OCI-M1 (cell line): ENCODE measurements at places on chromosomes 12 and 14.

DNA sequence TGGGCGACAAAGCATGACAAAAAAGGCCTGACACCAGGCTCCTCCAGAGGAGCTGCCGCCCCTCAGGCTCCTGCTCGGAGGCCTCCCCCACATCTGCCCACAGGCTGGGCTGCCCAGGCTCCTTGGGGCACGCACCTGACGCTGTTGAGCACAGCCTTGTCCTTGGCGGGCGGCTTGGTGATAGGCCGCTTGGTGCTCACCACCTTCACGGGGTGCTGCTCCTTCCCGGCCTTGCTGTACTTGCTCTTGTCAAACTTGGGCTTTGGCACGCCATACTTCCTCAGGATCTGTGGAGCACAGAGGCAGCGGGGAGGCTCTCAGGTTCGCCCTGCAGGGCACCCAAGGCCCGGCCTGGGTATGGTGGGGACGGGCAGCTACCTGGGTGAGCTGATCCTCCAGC lies 53.4 kb downstream of the TRAFD1 start:
- no peak for DNase-seq

- DNase-seq: no peak
Observed at GRCh38 chr12:123379391-123379790, 4.5 kb upstream of the KMT5A start.

- peak; percentile 83 for DNase-seq
Observed at GRCh38 chr12:9940375-9940774, 8.2 kb upstream of the CLEC2A start.

GRCh38 chr14:106417224-106418049 lies 891.1 kb downstream of the TMEM121 start:
- peak; percentile 70 for DNase-seq

DNA sequence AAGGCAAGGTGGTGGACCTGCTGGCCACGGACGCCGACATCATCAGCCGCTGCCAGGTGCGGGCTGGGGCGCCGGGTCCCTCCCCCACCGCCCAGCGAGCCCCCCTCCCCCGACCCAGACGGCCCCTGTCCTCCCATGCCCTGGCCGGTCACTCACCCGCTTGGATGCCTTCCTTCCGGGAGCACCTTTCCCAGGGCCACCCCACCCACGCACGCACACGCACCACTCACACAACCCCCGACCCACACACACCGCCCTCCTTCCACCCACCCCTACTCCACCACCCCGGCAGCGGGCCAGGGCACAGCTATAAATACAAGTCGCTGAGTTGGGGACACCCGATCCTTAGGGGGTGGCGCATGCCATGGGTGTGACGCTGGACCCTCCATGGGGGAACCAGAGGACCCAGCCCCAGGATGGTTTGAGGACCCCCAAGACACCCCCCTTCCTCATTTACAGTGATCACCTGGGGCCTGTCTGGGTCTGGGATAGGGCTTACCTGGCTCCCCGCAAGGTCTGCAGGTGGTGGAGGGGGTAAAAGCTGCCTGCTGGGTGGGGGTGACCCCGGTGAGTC lies 465 bp downstream of the ADSS1 start:
- no peak for DNase-seq

- no peak for DNase-seq
Observed at GRCh38 chr12:5429741-5430557, 2.0 kb upstream of the NTF3 start.

DNA sequence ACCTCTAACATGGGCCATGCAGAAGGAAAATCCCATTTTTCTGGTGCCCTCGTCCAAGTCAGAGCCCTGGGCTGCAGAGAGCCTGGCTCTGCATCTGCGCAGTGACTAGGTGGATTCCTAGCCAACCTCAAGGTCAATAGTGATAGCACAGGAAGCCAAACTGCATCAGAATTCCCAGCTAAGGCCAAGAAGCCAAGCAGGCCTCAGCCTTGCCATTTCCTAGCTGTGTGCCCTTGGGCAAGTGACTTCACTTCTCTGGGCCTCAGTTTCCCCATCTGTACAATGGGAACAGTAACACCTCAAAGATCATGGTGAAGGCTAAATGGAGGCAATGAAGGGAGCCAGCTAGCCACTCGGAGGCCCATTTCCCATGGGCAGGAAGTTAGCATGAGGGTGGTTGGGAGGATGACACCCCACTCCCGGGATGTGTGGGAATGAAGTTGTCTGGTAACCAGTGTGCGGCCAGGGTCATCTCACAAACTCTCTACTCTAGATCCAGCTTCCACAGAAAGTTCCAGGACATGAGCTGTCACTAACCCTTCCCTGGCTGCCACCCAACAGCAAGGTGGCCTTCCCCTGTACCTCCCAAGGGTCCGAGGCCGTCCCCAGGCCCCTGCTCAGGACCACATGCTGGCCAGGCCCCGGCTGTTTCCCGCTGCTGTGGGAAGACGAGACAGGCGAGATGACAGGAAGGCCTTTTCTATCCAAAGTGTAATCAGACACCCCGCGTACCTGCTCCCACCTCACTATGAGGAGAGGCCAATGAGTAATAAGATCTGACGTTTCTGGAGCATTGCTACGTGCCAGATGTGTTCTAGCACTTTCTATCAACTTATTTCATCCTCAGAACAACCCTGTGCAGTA lies 125.7 kb downstream of the SCARB1 start:
- no peak for DNase-seq

DNA sequence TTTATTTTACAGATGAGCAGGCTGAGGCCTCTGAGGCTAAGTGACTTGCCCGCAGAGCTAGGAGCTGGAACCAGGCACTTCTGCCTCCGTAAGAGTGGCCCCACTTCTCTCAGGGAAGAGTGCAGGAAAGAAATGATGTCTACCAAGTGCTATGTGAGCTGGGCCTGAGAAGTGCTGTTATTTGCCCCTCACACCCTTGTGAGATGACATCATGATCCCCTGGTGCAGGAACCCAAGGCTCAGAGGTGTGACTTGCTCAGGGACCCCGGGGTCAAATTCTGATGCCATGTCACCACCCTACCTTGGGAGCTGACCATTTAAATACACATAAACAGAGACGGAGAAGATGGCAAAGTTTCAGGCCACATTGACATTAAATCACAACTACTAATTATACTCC lies 63.7 kb upstream of the DDX11 start:
- no peak for DNase-seq

DNA sequence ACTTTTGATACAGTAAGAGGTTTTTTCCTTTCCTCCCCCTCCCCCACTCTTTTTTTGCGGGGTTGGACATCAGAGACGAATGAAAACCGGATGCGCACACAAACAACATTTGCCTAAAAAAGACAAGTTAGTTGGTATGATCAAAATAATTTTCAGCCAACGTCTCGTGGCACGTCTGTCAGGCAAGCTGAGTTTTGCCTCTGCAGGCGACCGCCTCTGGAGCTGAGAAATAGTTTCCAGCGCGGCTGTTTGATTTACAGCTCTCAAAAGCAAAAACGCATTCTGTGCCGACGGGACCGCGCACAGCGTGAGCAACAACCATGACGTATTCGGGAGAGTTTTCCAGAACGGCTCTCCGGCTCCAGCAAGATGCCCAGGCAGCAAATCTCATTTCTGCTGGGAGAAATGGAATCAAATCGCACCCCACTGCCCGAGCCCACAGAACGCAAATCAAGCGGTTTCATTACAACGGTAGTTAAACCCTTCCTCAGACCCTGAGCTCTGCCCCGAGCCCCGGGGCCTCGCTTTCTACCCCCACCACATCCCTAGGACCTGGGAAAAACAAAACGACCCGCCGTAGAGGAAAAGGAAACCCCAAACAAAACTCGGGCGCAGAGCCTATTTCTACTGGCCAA lies 14.2 kb upstream of the CALM1 start:
- peak; percentile 80 for DNase-seq

GRCh38 chr12:119204131-119204530 lies 25.4 kb downstream of the HSPB8 start:
- no peak for DNase-seq
